ENCODE measurements at places on chromosomes 4 and X.

GRCh38 chr4:153428941-153429475 lies 37.2 kb upstream of the TMEM131L start:
- no peak for DNase-seq

DNA sequence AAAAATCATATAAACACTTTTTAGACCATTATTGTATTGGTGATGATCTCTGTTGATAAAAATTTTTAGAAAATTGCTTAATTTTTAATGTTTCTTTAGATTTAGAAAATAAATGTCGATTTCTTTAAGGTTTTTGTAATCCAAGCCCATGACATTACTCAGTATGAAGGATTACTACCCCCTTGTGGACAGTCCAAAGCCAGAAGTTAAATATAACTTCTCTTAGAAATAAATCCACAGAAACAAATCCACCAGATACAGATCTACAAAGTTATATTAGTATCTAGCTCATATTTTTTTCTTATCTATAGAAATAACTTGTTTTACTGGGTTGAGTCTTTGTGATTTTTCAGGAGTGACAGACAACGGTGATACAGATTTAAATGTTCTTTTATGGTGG lies 18.9 kb downstream of the TIFA start:
- DNase-seq, result no peak

DNA sequence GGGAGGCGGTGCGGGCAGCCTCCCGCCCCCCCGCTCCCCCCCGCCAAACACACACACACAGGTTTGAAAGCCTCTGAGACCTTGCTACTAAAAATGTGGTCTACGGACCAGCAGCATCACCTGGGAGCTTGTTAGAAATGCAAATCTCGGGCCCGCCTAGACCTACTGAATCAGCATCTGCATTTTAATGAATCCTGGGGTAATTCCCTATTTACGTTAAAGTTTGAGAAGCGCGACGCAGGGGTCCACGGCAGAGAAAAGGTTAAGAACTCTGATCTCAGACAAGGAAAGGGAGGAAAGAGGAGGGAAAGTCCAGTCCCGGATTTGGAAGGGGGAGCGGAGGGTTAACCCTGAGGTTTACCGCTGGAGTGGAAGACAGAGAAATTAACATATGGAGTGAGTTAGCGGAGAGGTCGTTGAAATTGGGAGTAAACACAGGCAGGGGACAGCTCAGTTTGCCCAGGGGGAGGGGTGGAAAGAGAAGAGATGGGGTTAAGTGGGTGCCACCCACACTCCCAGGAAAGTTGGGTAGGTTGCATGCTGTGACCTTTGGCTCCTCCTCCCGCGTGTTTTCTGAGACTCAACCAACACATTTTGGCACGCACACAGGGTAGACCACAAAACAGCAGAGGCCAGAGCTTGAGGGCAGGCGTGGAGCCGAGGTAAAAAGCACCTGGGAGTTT lies 483.6 kb downstream of the BCOR start:
- DNase-seq, result peak; percentile 62

DNA sequence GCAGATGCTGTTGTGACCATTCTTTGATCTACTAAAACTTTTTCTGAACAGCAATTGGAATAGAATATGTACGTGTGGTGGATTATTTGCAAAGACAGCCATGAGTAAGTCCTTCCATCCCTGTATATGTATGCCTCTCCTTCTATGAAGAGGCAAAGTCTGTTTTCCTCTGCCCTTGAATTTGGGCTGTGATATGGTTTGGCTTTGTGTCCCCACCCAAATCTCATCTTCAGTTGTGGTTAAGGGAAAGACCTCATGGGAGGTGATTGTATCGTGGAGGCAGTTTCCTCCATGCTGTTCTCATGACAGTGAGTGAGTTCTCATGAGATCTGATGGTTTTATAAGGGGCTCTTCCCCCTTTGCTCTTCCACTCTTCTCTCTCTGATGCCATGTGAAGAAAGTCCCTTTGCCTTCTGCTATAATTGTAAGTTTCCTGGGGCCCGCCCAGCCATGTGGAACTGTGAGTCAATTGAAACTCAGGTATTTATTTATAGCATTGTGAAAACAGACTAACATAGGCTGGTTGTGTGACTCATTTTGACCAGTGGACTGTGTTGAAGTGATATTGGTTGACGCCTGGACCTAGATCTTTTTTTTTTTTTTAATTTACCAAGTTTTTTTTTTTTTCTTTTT lies 108.3 kb upstream of the CAMK2D start:
- peak; percentile 57 for DNase-seq

DNA sequence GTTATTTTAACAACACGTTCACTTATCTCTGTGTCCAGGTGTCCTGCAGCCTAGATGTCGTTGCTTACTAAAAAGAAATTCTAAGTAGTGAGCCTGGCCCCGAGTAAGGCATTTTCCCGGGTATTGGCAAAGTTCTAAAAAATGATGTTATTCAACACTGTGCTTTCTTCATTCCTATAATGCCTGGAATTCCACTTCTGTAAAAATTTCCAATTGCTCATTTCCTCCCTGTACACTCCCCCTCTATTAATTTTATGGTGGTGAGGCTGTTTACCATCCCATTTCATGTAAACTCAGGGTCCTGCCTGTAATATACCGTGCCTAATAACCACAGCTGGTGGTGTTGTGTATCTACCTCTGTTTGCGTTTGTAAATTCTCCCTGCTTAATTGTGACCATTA lies 14.2 kb downstream of the BST1 start:
- DNase-seq, result no peak

DNA sequence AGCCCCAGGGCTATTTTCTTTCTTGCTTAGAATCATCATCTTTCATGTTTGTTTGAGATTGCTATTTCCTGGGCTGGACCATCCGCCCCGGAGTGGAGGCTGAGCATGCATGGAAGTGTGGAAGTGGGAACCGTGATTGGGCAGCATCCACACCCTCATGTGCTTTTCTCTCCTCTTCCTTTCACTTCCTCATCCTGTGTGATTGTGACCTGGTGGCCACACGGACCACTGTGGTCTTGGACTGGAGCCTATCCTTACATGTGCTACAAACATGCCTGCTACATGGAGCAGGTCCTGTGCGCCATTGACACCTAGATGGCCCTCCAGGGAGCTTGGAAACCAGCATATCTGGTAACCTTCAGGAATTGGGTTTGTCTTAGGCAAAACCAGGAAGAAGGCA lies 175.9 kb upstream of the LCORL start:
- DNase-seq, result no peak

GRCh38 chr4:129604632-129605255 lies 508.8 kb downstream of the C4orf33 start:
- DNase-seq, result no peak

GRCh38 chr4:8915201-8916200 lies 43.9 kb upstream of the HMX1 start:
- DNase-seq, result peak; percentile 29

- DNase-seq, result no peak
Observed at GRCh38 chr4:8830611-8831200, 40.9 kb downstream of the HMX1 start.

DNA sequence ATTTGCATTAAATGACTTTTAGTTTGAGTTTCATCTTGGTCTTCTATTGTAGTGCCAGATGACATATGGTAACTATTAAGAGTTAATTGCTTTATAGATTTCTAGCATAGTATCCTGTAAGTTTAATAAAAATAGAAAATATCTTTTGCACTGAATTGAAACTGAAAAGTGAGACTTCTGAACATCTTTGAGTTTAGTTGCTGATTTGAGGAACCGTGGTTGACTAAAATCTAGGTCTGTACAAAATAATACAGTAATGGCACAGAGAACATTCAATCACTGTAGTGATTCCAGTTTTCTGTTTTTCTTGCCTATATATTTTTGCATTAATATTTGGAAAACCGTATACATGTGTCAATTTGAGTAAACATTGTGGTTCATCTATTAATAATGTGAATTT lies 60.7 kb downstream of the SPATA4 start:
- no peak for DNase-seq

GRCh38 chrX:65837875-65838549 lies 170.6 kb downstream of the MSN start:
- DNase-seq, result no peak

DNA sequence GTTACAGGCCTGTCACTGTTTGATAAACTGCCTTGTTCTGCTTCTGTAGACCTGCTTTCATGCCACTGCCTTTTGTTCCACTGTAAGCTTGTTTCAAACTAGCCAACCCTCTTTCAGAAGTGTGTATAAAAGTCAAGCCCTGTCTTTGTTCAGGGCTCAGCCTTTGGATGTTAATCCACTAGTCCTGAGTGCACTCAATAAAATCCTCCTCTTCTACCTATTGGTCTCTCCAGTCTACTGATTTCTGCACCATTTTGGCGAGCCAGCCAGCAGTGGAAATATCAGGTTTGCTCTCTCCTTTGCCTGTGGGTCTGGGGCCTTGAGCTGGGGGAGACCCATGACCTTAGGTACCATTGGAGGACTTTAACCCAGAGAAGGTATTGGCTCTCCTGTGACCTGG lies 901.6 kb upstream of the NDST4 start:
- DNase-seq, result no peak

DNA sequence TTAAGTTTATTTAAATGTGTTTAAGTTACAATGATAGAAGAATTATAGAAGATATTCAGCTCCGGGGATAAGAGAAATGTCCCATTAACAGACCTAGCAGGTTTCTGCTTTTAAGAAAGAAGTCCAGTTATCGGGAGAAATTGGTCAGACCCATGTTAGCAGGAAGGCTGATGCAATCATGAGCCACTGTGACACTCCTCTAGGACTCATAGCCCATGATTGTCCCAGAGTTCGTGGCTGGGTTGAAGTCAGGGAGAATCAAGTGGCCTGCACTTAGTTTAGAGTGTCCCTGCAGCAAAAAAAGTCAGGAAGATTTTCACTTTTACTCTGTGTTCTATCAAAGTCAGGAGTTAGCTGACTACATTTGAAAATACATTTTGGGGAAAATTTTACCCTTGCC lies 72.0 kb downstream of the TMEM144 start:
- no peak for DNase-seq

DNA sequence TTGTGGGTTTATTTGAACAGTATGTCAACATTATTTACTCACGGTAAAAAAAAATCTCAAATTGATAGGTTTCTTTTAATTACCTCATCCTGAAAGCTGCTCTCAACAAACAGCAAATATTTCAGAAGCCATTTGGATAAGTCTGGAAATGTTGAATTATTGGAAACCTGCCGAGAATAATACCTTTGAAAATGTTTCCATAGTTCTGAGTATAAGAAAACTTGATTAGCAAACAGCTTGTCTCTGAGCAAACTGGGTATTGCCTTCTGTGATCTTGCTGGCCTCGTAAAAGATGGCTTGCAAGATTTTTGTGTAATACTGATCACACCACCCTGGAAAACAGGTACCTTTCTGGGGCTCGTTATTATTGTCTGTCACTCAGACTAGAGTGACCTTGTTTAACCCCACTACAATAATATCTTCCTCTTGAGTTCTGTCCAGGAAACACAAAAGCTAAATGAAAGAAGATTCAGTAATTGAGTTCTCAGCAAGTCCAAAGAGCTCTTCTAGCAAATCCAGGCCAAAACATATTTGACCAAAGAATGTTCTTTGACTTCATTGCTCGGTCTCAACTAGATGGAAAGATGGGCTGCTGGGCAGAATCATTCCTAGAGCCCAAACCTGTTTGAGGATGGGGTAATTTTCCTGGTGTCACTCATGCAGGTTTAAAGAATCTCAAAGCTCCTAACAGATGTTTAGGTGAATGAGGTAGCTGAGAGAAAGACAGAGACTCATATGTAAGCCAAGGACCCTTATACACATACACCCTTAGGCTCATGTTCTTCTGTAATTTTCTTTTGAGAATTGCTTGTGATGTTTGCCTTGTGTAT lies 255.6 kb upstream of the JADE1 start:
- no peak for DNase-seq

GRCh38 chr4:7423801-7424552 lies 10.8 kb downstream of the PSAPL1 start:
- DNase-seq, result peak; percentile 15

GRCh38 chrX:31166416-31166815 lies 94.6 kb upstream of the FTHL17 start:
- DNase-seq, result no peak

DNA sequence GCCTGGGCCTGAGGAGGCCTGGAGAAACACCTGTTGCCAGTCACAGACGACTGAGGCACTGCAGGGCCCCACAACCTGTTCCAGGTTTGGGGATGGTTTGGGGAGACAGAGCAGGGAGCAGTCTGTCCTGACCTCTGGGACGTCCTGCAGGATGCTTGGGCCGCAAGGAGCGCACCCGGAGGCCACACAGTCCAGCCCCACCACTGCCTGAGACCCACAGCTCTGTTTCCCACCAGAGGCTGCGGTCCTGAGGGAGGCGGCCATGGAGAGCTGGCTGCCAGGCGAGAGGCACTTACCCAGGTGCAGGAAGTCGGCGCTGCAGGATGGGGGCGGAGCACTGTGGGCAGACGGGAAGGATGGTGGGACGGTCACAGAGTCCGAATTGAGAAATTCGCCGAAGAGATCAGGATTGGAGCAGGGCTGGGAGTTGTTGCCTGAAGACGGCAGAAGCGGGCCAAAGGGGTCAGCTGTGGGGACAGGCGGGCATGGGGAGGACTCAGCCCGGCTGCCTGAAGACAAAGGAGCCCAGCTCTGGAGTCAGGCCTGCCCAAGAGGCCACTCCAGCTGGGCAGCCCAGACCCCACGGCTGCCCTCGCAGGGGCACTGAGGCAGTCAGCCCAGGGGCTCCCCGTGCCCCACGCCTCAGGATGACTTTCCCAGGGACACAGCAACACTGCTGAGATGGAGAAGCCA lies 40.3 kb upstream of the CPLX1 start:
- no peak for DNase-seq

DNA sequence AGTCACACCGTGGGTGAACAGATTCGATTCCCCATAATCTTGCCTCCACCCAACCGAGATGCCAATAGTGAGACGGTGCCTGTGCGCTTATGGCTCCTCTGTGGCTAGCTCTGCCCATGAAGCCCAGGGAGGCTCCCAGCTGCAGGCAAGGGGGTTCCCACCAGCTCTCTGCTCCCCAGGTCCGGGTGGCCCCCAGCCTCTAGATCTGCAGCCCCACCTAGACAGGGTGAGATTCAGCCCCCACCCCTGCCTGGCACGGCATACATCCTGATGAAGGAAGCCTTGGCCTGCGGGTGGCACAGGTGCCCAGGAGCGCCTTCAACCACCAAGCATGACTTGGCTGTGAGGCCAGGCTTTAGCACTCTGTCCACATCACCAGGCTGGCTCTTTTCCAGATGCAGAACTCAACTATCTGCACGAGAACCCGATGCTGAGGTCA lies 40.6 kb downstream of the WDR1 start:
- DNase-seq, result no peak

- no peak for DNase-seq
Observed at GRCh38 chr4:4633431-4633830, 91.6 kb upstream of the STX18 start.

- DNase-seq, result no peak
Observed at GRCh38 chr4:166309286-166309685, 436.2 kb downstream of the TLL1 start.

- no peak for DNase-seq
Observed at GRCh38 chrX:7334253-7334935, 186.4 kb upstream of the PUDP start.

DNA sequence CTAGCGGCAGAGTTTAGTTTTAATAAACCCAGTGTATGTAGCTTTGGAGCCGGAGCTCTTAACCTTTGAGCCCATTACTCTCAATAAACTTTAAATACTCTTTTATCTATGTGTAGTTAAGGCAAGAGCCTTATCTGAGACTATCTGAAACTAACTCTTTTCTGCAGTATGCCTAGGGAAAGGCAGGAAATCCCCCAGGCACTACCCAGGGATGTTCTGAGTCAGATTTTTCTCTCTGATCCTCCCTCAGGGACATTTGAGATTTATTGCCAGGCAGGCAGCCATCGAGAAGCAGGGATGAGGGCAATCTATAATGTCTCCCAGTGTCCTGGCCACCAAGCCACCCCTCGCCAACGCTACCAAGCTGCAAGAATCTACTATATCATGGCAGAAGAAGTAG lies 39.1 kb downstream of the HEPH start:
- no peak for DNase-seq

All from activated CD8-positive, alpha-beta memory T cell treated with anti-CD3 and anti-CD28 coated beads, Interleukin-2, amount 50 U/mL, for 48 hours (primary cell).